CD4-positive, alpha-beta T cell treated with Interleukin-10 for 1 hour (primary cell): ENCODE measurements at places on chromosomes 1 and 21.
A peak's percentile ranks its signal among the peaks of the same experiment; 100 is the strongest.

DNA sequence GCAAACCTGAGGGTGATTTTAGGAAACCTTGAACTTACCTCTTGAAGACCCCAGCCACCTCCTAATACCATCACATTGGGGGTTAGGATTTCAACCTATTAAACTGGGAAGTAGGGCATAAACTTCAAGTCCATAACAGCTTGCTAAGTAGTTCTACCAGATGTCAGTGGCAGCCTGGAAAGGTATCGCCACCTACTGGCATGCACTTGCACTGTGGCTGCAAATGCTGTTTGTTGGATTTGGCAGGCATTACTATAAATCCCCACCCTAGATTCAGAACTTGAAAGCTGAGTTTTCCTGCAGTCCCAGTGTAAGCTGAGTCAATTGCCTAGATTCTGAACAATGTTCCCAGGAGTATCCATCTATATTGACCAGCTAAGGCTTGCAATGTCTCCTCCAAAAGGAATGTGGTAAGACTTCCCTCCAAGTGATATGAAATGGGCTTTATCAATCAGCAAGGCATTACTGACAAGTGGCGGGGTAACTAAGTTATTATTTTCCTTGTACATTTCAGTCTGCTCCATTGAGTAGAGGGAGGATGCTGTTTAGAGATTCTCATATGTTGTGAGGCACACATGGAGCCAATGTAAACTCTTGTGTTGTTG, 474.5 kb downstream of the PTPRC start:
- peak; percentile 67 for DNase-seq

DNA sequence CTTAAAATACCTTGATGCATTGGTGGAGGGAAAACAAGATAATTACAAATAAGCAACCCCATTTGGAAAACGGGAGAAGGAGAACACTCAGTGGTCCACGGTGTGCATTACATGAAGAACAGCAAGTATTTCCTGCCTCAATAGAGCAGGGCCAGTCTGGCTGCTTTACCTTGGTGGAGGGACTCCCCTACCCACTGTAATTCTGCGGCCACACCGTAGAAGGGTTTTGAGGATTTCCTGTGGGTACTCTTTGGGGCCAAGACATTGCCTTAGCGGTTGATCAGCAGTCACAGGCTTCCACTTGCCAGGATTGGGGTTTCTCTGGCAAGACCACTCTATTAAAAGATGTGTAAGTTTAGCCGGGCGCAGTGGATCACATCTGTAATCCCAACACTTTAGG, 16.3 kb upstream of the TMEM54 start:
- no peak for DNase-seq

GRCh38 chr1:53509775-53510174, 50.6 kb downstream of the DMRTB1 start:
- no peak for DNase-seq

- no peak for DNase-seq
Measured at GRCh38 chr21:41900401-41900800, 21.3 kb upstream of the PRDM15 start.

DNA sequence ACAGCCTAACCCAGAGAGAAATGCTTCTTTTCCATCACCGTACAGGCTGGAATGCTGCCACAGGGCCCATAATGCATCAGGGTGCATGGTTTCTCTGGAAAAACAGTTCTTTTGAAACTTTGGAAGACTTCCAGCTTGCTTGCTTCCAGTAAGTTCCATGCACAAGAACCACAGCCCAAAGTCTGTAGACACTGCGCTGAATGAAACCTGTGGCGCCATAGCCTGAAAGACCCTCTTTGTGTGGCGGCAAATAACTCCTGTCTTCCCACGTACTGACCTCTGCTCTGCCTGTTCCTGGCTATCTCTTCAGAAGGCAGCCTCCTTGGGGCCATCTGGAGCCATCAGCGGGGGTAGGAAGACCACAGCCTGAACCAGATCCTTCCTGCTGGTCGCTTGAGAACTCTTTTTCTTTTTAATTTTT, 15.1 kb downstream of the MIIP start:
- no peak for DNase-seq

- no peak for DNase-seq
Measured at GRCh38 chr1:111754984-111755330, 744 bp upstream of the DDX20 start.

DNA sequence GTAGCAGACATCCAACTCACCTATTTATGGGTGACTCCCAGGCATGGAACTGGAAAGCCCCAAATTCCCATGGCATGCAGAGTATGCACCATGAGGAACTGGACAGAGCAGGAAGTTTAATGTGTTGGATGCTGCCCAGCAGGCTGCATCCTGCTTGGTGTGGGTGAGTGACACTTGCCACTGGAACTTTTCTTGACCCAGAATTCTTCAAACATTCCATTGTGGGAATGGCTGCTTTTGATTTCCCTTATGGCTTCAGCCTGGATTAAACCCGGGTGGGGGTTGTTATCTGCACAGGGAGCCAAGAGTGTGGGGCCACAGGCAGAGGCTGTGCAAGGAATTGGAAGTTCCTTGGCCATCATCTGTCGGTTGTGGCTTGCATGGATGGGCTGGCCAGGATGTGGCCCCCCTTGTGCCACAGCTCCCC, 26.9 kb upstream of the BACE2 start:
- no peak for DNase-seq

DNA sequence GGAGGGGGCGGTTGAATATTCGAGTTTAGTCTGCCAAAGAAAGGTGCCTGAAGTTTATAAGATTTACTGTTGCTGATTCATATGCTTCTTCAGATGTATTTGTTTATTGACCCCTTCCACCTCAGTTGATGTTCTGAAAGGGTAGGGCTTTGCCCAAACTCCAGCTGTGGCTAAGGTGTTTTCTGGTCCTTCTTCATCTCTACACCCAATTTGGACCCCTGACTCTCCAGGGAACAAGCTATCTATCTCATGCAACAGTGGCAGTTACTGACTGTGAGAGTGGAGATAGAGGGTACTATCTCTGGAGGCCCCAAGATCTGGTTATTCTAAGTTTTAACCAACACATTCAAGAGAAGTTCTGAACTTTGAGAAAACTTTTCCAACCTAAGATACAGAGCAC, 12.6 kb upstream of the ALG14 start:
- no peak for DNase-seq

DNA sequence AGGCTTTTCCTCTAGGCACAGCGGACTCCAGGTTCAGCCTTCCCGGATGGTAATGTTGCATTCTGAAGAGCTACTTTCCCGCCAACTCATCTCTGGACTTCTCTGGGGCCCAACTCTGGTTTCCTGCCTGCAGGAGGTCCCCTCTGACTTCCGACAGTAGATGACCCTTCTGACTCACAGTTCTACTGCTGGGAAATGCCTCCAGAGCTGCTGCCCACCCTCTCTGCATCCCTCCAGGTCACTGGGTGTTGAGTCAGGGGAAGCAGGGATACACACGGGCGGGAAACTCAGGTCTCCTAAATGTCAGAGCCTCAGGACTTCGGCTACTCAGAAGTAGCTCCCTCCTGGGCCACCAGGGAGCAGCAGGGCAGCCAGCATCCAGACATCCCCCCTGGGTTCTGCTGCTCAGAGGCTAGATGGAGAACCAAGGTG, 2.1 kb upstream of the KIF21B start:
- DNase-seq: no peak

DNA sequence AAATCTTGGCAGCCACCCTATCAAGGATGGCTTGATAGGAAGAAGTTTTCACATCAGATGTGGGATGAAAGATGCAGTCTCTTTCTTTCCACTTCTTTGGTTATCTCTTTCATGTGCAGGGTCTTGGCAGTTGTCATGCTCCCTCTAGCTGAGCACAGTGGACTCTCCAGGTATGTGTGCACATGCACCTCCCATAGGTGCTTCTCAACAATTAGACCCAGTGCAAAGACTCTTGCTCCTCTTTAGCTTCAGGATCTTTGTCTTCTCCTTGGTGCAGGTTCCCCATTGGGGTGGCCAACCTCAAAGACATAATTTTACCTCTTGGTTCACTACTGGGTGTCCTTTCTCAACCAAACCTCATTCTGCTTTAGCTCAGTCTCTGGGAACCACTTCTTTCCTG, 80.7 kb downstream of the TBX15 start:
- no peak for DNase-seq

- no peak for DNase-seq
Measured at GRCh38 chr21:46229923-46230260, 1.3 kb upstream of the LSS start.

GRCh38 chr1:84693005-84693404, 2.7 kb upstream of the SSX2IP start:
- DNase-seq: peak; percentile 47

GRCh38 chr1:161226759-161227158, 899 bp downstream of the TOMM40L start:
- DNase-seq: no peak

GRCh38 chr1:231976231-231976630, 349.6 kb downstream of the DISC1 start:
- DNase-seq: no peak

- no peak for DNase-seq
Measured at GRCh38 chr1:119878171-119878570, 18.1 kb downstream of the ADAM30 start.

DNA sequence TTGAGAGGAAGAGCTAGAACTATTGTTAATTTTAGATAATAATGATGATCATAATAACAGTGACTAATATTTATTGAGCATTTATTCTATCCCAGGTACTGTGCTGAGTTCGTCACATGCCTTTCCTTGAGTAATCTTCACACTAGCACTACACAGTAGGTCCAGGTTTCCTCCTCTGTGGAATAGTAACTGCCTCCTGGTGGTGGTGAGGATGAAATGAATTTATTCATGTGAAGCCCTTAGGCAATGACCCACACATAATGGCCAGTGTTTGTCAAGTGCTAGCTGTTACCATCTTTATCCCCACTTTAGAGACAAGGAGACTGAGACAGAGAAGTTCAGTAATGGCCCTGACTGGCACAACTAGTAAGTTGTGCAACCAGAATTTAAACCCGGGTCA, 5.9 kb downstream of the NIPAL3 start:
- DNase-seq: no peak

GRCh38 chr21:42853621-42854020, 25.7 kb downstream of the WDR4 start:
- no peak for DNase-seq
